CD4-positive, CD25-positive, alpha-beta regulatory T cell (primary cell): ENCODE measurements at places on chromosomes 4 and X. TPM values are rescaled to one million over a fixed set of nuclear protein-coding genes. Genes with fewer than 3 reads are reported as not detected.

CPE gene
- 1.8 TPM for total RNA-seq

DNA sequence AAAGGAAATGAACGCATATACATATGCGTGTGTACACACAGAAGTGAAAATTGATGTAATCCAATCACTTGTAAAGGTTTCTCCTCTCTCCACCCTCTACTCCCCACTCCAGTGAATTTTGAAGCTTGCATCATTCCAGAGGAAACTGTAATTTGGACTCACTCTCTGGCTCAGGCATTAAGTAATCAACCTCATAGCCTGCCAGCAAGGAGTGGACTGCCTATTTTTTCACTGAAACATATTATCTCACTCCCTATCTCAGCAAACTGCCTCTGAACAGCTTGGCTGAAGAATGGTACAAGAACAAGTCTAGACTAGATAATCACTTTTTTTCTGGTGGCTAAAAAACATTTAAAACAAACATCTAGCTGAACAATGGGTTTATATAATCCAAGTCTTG is 124.2 kb downstream of the C4orf51 start:
- H3K4me1 ChIP-seq = no peaks in the 10 kb centered on the region
- no peaks in the 10 kb centered on the region for H3K27me3 ChIP-seq
- no peak overlapping the region for H3K27ac ChIP-seq
- H3K36me3 ChIP-seq = no peaks in the 10 kb centered on the region
- H3K4me3 ChIP-seq = no peak overlapping the region
- no peak for DNase-seq

DNA sequence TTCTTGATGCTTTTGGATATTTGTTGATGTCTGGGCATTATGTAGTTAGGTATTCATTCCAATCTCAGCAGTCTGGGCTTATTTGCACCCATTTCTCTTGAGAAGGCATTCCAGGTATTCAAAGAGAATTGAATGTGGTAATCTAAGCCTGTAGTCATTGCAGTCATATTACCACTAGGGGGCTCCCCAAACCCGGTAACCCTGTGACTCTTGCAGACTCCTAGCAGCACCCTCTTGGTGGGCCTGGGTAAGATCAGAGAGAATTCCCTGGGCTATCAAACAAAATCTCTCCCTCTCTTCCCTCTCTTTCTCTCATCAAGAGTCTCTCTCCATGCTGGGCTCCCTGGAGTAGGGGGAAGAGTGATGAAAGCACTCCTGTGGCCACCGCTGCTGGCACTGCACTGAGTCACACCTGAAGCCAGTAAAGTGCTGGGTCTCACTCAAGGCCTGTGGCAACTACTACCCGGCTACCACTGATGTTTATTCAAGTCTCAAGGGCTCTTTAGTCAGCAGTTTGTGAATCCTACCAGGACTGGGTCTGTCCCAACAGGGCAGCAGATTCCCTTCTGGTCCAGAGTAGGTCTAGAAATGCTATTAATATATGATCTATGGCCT is 187.7 kb upstream of the NUDT10 start:
- H3K36me3 ChIP-seq = no peaks in the 10 kb centered on the region
- no peak overlapping the region for H3K27ac ChIP-seq
- DNase-seq = peak; percentile 21
- H3K27me3 ChIP-seq = no peaks in the 10 kb centered on the region
- H3K4me3 ChIP-seq = no peak overlapping the region
- no peaks in the 10 kb centered on the region for H3K4me1 ChIP-seq

HHIP gene
- not detected for total RNA-seq

DNA sequence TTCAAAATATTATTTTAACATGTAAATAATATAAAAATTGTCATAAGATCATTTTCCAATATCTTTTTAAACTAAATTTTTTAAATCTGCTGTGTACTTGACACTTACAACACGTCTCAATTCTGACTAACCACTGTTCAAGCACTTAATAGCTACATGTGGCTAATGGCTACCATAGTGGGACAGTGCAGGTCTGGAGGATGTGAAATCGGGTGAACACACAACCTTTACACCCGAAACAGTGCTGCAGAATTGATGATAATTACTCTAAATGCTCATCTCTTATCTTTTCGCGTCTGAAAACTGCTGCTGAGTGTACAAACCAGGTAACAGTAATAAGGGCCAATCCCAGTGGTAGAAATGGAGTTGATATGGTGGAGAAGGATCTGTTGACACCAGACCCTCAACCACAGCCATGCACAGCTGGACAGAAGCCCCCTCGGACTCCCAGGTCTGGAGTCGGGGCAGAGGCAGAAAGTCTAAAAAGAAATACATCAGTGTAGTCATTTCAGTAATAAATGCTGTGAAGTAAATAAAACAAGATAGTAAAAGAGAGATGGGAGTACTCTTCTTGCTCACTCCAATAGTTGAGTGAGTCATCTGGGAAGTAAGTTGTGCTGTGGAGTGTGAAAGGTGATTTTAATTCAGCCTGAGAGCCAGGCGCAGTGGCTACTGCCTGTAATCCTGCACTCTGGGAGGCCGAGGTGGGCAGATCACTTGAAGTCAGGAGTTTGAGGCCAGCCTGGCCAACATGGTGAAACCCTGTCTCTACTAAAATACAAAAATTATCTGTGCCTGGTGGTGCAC is 150.0 kb downstream of the CBR4 start:
- no peak overlapping the region for H3K4me3 ChIP-seq
- no peaks in the 10 kb centered on the region for H3K36me3 ChIP-seq
- DNase-seq = no peak
- no peaks in the 10 kb centered on the region for H3K27me3 ChIP-seq
- no peaks in the 10 kb centered on the region for H3K4me1 ChIP-seq
- no peak overlapping the region for H3K27ac ChIP-seq

GRCh38 chrX:1453395-1453783 is 680 bp upstream of the ASMTL start:
- H3K36me3 ChIP-seq = no peaks in the 10 kb centered on the region
- no peak overlapping the region for H3K4me3 ChIP-seq
- H3K27ac ChIP-seq = peak overlapping the region; percentile 97
- H3K27me3 ChIP-seq = no peaks in the 10 kb centered on the region

GRCh38 chr4:54731552-54731951 is 73.8 kb downstream of the KIT start:
- peaks cover 6% of the 10 kb centered on the region for H3K27me3 ChIP-seq
- H3K27ac ChIP-seq = no peak overlapping the region
- no peak overlapping the region for H3K4me3 ChIP-seq
- H3K4me1 ChIP-seq = no peaks in the 10 kb centered on the region
- no peak for DNase-seq
- no peaks in the 10 kb centered on the region for H3K36me3 ChIP-seq

IL2RG gene
- total RNA-seq = 504 TPM

BEX3 gene
- total RNA-seq = 29.2 TPM

DNA sequence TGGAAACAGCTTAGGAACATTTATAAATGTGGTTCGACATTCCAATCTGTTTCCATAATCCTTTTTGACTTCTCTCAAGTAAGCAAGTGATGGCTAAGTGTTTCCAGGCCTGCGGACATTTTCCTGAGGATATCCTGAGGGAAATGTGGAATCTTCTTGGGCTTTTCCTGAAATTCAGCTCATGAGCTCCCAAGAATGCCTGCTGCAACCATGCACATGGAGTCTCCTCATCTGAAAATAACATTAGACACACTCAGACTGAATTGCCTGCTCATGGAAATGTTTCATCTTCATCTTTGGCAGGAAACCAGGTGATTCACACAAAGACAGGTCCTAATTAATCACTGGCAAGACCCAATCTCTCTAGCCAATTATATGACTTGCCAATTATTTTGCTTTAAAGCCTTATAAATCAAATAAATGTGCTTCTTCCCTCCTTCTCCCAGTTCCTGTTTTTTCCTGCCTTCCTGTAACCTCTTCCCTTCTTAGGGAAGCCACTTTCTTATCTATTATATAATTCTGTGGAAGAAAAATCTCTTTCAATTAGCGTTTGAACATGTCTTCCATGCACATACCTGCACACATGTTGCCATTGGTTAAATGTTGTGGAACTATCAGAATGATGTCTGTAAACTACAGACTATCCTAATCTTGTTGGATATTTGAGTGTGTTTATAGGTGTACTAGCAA is 104.6 kb upstream of the MXRA5 start:
- H3K27me3 ChIP-seq = no peaks in the 10 kb centered on the region
- no peak for DNase-seq
- H3K27ac ChIP-seq = no peak overlapping the region
- no peaks in the 10 kb centered on the region for H3K36me3 ChIP-seq
- H3K4me3 ChIP-seq = no peak overlapping the region

DNA sequence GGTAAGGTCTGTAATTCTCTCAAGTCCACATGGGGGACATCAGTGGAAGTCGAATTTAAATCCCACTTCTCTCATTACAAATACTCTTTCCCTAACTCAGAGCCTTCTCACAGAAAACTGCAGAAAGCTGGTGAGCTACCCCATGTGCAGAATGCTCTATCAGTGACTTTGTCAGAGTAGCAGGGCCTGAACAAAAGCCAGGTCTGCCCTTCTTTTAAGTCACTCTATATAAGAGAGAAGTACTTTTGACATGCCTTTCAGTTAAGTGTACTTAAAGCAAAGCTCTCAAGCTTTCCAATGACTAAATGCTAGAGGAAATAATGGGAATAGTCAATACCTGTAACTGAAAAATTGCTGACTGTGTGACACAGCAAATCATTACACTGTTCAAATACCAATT is 323.1 kb downstream of the KCNIP4 start:
- H3K27ac ChIP-seq = no peak overlapping the region
- H3K27me3 ChIP-seq = no peaks in the 10 kb centered on the region
- H3K4me3 ChIP-seq = no peak overlapping the region
- H3K4me1 ChIP-seq = no peaks in the 10 kb centered on the region

CSAG3 gene
- total RNA-seq = not detected

- H3K4me1 ChIP-seq = no peaks in the 10 kb centered on the region
- H3K4me3 ChIP-seq = no peak overlapping the region
- H3K27me3 ChIP-seq = peaks cover 7% of the 10 kb centered on the region
Measured at GRCh38 chr4:113783289-113783688, 21.8 kb upstream of the CAMK2D start.

LAP3 gene
- 65.4 TPM for total RNA-seq

DNA sequence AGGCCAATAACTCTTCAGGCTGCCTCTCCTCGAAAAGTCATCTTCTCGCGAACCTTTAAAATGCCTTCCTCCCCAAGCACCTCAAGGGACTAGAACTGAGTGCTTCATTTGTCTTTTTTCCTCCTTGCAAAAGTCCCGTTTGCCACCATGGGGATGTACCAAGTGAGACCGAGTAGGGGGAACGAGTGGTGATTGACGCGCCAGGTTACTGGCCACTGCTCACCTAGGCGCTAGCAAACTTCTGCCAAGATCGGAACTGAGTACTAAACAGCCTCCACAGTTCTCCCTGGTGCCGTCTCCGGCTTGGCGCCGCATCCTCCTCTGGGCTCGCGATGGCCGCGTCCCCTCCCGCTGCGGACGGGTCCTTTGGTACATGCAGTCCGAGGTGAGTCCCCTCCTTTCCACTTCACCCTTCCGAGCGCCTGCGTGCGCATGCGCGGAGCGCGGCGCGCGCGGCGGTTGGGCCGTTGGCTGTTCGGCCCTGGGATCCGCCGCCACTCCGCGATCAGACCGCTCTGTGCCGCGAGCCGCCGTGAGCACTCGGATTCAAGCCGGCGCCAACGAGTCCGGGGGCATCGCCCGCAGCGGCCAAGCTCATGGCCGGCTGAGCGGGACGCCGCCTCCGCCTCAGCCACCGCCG is at the start of gene CDK16:
TSS of gene CDK16 (plus strand) at position 402 of the 640 bp plus-strand sequence. CDS start 4,877 bp downstream, outside the sequence.
- peak; percentile 91 for DNase-seq
- H3K4me3 ChIP-seq = peak within 1 kb of the TSS; percentile 90
- H3K36me3 ChIP-seq = peaks cover 23% of the 10 kb centered on the region
- peak within 1 kb of the TSS; percentile 97 for H3K27ac ChIP-seq

SMIM10 gene
- not detected for total RNA-seq

- no peaks in the 10 kb centered on the region for H3K27me3 ChIP-seq
- H3K36me3 ChIP-seq = no peaks in the 10 kb centered on the region
- H3K27ac ChIP-seq = no peak overlapping the region
- no peak overlapping the region for H3K4me3 ChIP-seq
- no peaks in the 10 kb centered on the region for H3K4me1 ChIP-seq
Measured at GRCh38 chr4:33160126-33160525, 2440.0 kb downstream of the PCDH7 start.
